ENCODE measurements at places on chromosomes 2 and 18. TPM values are rescaled to one million over a fixed set of nuclear protein-coding genes. Genes with fewer than 3 reads are reported as not detected.

HPCAL1 gene
- 27.4 TPM for total RNA-seq

DNA sequence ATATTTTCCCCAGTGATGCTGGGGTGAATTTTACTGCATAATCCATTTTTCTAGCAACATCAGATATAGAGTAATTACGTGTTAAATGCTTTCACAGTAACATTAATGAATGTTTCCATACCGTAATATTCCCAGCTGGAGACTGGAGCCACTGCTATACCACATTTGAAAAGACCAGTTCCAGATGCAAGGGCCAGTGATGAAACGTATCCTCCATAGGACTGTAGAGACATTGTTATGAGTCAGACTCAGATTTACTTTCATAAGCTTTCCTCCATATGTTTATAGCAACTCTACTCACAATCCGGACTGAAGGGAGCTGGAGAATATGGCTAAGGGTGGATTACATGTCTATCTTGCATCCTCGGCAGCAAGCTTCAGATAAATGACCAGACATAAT lies 22.7 kb upstream of the GCG start:
- DNase-seq = no peak

DNA sequence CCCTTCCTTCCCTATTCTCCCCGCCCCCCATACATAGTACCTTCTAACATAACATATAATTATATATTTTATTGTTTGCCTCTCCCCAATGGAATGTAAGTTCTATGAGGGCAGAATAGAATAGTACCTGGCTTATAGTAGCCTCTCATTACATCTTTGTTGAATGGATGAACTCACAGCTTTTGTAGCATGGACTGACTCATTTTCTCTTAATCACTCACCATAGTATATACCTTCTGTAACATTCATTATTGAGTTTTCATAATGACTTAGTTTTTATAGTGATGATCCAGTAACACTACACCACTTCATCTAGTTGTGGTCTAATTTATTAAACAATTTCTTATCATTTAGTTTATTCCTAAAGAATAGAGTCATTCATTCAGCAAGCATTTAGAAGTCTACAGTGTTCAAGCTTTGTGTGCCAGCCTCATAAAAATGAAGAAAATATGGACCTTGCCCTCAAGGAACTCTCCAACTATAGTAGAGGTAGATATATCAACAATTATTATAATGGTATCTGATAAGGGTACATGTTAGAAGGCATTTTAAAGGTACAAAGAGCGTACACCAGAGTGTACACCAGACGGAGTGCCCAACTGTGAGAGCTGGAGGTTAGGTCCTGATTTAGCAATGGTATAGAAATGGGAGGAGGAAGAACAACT lies 31.1 kb downstream of the NCOA1 start:
- no peak for DNase-seq

DNA sequence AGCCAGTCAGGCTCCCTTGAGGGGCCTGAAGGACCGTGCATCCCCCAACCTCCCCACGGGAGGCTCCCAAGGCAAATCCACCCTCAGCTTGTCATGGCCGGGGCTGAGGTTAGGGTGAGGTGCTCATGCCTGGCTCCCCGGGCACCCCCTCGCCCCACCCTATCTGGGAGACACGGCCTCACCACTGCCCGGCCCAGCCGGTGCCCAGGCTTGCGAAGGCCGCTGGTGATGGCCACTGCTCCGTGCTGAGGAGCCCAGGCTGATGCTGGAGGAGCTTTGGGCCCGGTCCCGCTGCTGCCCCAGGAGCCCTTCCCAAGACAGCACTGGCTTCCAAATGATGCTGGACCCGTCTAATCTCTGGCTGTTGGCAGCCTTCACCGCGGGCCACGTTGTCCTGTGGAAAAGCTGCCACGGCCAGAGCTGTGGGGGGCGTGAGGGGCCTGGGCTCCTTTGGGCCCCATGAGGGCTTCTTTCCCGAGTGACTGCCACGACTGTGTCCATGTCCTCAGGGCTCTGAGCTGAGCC lies 135.7 kb upstream of the CTDP1 start:
- peak; percentile 24 for DNase-seq

DNA sequence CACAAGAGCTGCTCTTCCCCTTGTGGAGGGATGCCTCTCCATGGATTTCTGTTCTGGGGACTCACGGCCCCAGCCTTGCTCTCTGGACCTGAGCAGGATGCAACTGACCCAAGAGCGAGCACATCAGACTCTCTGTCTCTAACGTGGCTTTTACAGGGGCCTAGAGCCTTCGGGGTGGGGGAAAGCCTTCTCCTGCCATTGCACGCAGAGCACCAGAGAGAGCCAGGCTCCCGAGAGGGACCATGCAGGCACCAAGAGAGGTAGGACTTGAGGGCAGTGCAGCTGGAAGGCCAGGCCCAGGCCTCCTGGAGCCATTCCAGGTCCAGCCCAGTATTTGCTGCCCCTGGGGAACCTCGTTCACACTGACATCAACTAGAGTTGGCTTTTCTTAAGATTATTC lies 475.6 kb upstream of the MYT1L start:
- no peak for DNase-seq

C1QL2 gene
- not detected for total RNA-seq

GRCh38 chr18:50125456-50125855 lies 69.5 kb downstream of the MYO5B start:
- no peak for DNase-seq

- no peak for DNase-seq
These were observed 786.6 kb upstream of the RAB6C start for GRCh38 chr2:129192841-129193253.

GRCh38 chr2:5329763-5330162 lies 362.4 kb upstream of the SOX11 start:
- no peak for DNase-seq

GRCh38 chr2:112048887-112049286 lies 6.2 kb upstream of the TMEM87B start:
- DNase-seq = no peak

DNA sequence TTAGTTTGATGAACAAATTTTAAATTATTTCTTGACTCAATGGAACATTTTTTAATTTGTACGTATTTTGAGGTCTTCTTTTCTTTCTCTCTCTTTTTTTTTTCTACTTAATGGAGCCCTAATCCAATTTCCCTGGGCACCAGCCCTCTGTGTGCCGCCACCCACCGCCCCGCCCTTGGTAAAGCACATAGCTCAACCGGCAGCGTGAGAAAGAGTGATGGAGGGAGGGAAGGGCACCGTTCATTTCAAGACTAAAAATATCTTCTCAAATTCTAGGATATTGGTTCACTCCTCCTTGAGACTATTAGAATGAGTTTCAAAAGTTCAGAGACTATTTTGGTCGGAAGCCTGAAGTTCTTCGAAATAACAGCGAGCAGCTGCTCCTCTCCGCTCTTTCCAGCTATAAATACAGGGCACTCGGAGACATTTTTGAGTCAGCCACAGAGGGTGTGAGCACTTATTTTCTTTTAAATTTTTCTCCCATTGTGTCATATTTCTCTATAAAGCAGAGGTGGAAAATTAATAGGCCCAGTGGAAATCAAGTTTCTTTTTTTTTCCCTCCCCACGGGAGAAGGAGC lies 731.7 kb upstream of the ID2 start:
- no peak for DNase-seq

METTL5 gene
- total RNA-seq = 51.5 TPM

GRCh38 chr18:78247615-78248289 lies 731.9 kb upstream of the SALL3 start:
- no peak for DNase-seq

- DNase-seq = peak; percentile 18
These were observed 177.4 kb downstream of the TWIST2 start for GRCh38 chr2:239025096-239025801.

GRCh38 chr18:67788310-67789164 lies 272.0 kb upstream of the DSEL start:
- DNase-seq = no peak

GRCh38 chr2:105427485-105427884 lies 28.6 kb upstream of the FHL2 start:
- no peak for DNase-seq

DNA sequence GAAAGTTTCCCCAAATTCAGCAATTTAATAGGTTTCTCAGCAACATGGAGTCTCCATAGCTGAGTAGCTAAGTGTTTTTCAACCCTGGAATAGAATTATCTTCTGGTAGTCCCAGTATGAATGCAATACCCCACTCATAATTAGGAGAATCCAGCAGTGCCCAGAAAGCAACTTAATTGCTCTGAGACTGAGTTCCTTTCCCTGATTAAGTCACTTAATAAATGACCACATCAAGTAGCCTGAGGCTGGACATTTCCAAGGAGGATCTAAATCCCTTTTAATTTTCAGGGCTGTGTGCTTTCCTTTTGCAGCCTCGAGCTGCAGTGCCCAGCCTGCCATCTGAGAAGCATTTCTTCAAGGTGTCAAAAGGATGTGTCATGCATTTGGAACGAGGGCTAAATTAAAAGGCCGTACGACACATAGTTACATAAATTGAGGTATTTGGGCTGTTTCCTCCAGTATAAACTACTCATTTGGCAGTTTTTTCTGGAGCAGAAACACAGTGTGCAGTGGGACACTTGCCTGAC lies 17.7 kb upstream of the SIX2 start:
- DNase-seq = no peak

CLEC4F gene
- 0.12 TPM for total RNA-seq

CPLX4 gene
- total RNA-seq = not detected

- DNase-seq = no peak
These were observed 154.1 kb upstream of the REV1 start for GRCh38 chr2:99643787-99644418.

- no peak for DNase-seq
These were observed 159.3 kb downstream of the GFPT1 start for GRCh38 chr2:69227716-69228115.

Measured in left cardiac atrium (tissue), 4 donors.